ENCODE measurements at places on chromosomes 11 and 22.

- DNase-seq = peak; percentile 74
Measured at GRCh38 chr11:26753723-26754504, 32.1 kb upstream of the SLC5A12 start.

DNA sequence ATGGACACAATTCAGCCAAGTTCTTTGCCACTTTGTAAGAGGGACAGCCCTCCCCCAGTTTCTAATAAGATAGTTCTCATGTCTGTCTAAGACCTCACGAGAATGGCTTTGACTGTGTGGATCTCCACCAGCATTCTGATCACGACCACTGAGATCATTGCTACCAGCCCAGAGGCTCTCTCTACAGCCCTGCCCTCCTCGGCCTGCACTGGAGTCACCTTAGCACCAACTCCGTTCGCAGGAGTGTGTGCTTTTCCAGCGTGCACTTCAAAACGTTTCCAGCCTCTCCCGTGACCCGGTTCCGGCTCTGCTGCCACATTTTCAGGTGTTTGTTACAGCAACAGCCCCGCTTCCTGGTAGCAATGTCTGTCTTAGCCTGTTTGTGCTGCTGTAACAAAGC is 26.2 kb downstream of the TSPAN32 start:
- DNase-seq = peak; percentile 26

- no peak for DNase-seq
Measured at GRCh38 chr11:60504219-60504905, 10.8 kb upstream of the MS4A13 start.

DNA sequence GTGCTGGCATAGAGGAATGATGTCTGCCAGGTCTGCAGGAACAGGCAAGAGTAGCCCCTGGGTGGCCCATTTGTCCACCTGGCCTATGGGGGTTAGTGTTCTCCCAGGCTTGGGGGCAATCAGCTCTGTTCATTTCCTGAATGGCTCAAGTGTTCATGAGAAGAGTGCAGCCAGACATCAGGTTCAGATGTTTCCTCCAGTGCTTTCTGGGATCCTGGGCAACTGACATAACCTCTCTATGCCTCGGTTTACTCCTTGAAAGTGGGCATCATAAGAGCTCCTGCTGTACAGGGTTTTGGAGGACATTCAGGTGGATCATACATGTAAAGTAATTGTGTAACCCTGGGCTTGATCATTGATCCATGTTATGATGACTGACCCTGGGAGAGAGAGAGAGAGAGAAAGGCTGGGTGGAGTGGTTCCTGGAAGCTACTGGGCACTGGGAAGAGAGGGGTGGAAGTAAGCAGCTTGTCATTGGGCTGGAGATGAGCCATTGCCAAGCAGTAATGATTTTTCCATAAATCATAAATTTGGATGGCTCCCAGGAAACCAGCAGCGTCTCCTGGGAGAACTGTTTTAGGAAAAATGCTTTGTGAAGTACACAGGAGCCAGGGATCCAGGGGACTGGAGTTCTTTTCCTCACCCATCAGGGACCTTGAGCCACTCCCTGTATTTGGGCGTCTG is 30.2 kb upstream of the ACCSL start:
- no peak for DNase-seq

- DNase-seq = no peak
Measured at GRCh38 chr11:64296236-64296635, 3.9 kb upstream of the CATSPERZ start.

DNA sequence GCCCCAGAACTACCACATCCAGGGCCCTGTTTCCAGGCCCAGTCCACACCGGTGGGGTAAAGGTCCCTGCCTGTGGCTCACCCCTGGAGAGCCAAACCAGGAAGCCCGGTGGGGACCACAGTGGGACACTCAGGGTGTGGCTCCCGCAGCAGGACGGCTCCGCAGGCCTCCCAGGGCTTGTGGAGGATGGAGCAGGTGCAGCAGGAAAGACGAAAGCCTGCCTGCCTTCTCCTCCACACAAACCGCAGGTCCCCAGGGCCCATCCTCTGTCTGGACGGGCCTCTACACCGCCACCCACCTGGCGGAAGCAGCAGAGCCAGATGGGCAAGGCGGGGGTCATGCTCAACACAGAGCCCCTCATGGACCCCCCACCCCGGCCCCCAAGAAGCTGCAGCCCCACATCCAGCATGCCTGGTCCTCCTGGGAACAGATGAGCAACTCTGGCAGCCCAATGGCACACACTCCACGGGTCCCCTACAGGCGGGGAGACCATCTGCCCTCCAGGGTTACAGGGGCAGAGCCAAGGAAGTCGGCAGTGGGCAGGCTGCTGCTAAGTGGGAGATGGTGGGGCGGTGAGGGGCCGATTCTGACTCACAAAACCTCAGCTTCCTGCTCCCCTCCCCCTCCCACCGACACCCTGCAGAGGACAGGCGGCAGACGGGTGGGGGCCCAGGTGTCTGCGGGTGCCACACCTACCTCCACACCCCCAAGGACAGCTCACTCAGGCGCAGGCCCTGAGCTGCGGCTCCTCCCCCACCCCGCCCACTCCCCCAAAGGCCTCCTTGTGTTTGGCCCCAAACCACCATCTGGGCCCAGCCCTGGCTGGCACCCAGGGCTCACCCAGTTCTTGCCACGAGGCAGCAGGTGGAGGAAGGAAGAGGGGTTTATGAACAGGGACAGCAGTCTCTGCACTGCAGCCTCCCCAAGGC is 5.2 kb downstream of the SBF1 start:
- DNase-seq = no peak
